ENCODE measurements at places on chromosomes 2 and 18.

DNA sequence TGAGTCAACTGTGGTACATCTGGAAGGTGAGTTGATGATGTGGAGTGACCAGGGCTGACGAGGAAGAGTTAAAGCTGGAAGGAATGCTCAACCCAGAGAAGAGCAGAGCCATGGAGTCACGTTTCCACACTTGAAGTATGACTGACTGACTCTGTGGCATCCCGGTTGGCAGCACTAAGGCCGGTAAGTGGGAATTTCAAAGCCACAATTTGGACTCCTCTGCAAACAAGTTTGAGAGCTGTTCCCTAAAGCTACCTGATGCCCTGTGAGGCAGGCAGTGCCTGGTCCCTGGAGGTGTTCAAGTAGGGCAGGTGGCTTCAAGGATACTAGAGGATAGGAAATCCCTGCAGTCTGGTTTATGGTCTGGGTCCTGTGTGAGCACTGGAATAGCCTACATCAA, 69.3 kb upstream of the ITGB6 start:
- DNase-seq, result no peak

GRCh38 chr2:204104811-204105210, 168.2 kb downstream of the ICOS start:
- no peak for DNase-seq

- DNase-seq, result no peak
Measured at GRCh38 chr2:26672818-26673393, 19.6 kb upstream of the KCNK3 start.

GRCh38 chr18:74505776-74506175, 9.6 kb downstream of the CNDP2 start:
- no peak for DNase-seq

DNA sequence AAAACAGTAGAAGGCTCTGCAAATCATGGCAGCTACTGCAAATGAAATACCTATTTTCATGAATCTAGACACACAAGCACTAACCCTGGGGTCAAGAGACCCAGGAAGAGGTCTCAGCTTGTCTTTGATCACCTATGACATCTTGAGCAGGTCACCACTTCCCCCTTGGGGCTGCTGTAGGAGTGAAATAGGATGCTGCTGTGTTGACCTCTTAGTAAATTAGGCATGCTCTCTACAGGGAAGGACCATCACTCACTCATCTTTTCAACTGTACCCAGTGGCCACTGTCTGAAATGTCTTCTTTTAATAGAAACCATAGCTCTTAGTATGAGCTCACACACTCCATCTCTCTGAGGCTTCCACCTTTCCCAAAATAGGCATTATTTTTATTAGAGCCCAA, 83.8 kb downstream of the NCK2 start:
- no peak for DNase-seq

DNA sequence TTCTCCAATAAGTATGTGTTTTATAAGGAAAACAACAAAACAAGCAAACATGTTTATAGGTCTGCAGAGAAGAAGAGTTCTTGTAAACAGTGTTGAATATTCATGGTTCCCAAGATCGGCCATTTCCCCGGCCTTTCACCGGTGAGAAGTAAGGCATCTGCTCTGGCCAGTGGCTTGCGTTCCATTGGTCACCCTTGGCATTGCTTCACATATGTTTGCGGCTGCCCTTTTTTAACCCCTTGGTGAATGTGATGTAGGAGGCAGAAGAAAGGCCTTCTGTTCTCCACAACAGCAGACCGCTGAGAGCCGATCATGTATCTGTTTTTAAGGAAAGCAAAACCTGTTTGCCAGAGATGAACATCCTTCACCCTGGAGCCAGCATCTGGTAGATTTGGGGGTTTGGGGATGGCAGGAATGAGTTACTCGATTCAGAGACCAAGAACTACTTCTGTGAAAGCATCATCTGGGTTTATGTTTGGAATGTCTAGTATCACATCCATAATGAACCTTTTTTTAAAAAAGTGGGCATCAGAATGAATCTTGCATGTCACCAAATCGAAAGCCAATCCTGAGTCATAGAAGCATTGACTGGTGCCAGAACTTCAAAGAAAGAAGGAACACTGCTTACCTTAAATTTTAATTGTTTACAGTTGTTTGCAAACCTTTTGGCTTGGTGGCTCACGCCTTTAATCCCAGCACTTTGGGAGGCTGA, 112.3 kb downstream of the AGAP1 start:
- DNase-seq, result no peak

DNA sequence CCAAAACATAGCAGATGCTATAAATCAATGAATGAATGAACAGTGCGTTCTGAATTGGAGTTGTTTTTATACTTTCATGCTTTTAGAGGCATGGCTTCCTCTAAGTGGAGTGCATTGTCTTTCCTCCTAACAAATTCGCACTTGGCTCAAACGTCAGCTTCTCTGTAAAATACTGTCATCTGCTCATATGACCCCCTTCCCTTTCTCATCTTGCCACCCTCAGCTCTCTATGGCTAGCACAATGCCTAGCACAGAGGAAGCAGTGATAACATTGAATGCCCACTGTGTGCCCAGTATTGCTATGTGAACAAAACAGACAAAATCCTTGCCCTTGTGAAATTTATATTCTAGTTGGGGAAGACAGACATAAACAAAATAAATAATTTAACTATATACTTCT, 258.8 kb downstream of the MREG start:
- DNase-seq, result no peak

DNA sequence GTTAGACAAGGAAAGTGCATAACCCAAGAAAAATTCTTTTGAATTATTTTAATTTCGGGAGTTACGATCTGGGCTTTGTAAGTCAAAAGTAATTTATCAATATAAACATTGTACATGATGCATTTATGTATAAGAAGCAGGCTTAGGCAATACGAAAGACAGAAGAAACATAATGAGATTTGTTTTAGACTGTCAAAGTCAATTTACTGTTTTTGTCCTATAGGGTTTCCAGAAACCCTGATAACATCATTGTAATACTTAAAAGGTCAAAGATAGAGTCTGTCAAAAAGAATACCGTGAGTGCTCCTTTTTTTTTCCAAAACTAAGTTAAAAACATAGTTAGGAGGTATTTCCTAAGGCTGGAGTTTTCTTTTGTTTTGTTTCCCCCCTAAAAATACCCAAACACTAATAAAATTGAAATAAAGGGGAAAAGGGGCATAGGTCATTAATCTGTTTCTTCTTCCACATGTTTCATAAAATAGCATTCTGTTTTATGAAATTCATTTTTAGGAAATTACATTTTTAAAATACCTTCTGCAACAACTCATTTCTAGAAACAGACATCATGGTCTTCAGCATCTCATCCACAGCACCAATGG, 16.1 kb downstream of the C1D start:
- no peak for DNase-seq

GRCh38 chr2:18910843-18911242, 321.5 kb upstream of the NT5C1B start:
- no peak for DNase-seq

GRCh38 chr2:62462211-62462610, 43.8 kb downstream of the TMEM17 start:
- DNase-seq, result no peak

- DNase-seq, result no peak
Measured at GRCh38 chr2:29295845-29296244, 180.6 kb downstream of the CLIP4 start.

- no peak for DNase-seq
Measured at GRCh38 chr2:30786923-30787685, 20.1 kb downstream of the CAPN13 start.

DNA sequence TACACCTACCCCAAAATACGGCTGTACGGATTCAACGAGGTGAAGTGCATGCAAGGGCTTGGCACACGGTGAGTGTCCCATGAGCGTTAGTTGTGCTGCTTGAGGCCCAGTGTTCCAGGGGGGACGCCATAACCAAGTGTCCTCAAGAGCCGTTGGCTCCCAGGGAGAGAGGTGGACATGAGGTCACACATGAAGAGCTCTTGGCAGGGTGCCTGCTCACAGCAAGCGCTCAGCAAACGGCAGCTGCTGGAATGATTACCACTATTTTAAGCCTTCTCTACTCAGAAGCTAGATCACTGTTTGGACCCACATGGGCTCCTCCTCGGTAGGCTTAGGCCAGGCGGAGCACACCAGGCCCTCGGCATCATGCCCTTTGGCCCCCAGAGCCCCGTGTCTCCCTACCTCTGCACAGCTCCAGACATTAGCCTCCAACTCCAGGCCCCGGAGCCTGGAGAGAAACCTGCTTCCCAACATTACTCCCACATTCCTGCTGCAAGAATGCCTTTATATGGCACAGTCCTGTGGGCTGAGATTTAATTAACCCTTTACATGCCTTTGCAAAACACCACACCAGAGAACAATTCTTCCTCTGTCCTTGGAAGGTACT, 68.4 kb upstream of the PPP1CB start:
- DNase-seq, result peak; percentile 48

DNA sequence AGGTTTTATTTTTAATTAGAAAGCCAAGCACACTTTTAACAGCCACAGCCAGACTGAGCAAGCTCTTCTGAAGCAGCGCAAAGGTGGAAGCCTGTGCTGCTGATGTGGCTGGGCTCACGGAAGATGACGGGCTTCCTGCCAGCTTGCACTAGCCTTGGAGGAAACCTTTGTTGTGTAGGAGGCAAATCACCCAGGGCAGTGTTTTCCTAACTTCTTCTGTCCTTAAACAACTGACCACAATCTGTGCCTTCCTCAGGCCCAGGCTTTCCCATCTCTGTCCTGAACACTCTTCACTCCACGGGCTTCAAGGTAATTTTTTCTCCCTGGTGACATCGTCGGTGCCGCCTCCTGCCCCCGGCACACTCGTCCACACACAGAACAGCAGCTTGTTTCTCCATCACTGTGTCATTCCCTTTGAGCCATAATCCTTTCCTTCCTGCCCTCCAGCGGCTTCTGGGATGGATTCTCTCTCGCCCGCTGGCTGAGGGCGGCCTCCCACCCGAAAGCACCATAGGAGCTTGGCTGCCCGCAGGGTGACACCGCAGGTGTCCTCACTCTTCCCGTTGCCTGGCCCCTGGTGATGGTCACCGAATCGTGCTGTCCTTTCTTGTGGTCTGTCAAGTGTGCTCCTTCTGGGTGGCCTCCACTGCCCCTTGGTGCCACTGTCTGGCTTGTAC, 31.1 kb upstream of the INHBB start:
- no peak for DNase-seq

DNA sequence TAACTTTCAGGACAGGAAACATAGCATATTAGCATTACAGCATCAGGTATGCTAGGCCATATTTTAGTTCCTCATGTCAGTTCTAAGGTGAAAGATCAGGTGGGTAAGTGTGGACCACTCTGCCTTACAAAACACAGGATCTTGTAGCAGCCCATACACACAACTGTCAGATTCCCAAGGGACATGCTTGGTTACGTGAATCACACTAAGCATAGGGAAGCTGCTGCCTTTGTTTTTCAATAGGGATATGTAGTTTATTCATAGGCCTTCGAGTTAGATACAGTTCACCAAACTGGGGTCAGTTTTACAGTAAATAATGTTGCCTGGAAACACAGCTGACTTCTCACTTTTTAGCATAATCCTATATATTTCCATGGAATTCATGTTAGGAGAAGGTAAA, 116.1 kb upstream of the OTX1 start:
- DNase-seq, result no peak

GRCh38 chr2:72033636-72034035, 114.0 kb downstream of the CYP26B1 start:
- no peak for DNase-seq

GRCh38 chr2:121994238-121995206, 239.1 kb downstream of the TSN start:
- no peak for DNase-seq

GRCh38 chr2:222938327-222938726, 77.5 kb downstream of the ACSL3 start:
- DNase-seq, result no peak

DNA sequence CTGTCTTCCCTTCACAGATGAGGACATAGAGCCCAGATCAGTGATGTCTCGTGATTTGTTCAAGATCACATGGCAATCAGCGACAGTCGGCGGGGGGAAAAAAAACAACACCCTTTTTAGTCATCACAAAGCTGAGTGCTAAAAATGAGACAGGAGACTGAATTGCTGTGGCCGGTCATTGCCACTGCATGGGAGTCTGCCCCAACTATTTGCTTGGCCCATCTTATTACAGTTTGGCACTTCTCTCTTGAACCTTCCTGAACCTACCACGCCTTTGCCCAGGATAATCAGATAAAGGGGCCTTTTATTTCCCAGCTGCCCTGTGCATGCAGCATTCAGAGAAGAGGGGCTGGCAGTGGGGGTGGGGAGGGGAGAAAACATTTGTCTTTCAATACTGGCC, 42.7 kb downstream of the SETBP1 start:
- DNase-seq, result no peak

DNA sequence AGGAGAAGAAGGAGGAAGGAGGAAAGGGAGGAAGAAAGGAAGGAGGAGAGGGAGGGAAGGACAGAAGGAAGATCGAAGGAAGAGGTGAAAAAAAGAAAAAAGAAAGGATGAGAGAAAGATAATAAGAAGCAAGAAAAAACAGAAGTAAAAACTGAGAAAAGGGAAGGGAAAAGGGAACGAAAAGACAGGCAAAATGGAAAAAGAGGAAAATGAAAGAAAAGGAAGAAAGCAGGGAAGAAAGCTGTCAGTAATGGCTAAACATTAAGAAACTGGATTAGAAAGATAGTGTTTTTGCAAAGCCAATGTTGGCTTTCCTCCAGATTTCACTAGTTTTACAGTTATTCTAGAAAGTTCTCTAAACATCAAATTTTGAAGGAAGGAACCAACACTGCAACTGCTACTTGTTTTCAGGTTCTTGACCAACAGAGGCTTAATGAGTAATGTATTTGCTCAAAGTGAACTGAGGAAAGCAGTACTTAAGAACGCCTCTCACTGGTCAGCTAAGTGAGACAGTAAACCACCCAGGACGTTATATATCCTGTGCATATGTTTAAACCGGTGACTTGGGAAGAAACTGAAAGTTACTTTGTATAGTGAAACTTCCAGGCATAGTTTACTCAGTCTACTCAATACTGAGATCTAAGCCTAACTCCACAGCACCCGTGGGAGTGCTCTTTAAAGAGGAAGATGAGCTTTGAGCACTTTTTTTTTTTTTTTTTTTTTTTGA, 286.2 kb upstream of the TRIB2 start:
- no peak for DNase-seq

DNA sequence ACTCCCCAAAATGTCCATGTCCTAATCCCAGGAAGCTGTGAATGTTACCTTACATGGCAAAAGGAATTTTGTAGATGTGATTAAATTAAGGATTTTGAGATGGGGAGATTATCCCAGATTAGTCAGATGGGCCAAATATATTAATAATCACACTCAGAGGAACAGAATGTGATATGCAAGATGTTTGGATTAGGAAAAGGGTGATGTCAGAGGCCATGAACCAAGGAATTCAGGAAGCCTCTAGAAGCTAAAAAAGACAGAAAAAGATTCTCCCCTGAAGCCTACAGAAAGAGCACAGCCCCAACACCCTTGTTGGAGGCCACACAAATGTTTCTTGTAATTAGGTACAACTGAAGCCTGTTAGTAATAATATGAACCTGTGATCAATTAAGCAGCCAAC, 13.1 kb downstream of the TMEM131 start:
- no peak for DNase-seq

GRCh38 chr18:45068400-45069094, 387.9 kb downstream of the SETBP1 start:
- DNase-seq, result no peak

GRCh38 chr2:160790738-160791137, 297.1 kb upstream of the RBMS1 start:
- no peak for DNase-seq
